ENCODE measurements at places on chromosomes 4 and X. TPM values are rescaled to one million over a fixed set of nuclear protein-coding genes. Genes with fewer than 3 reads are reported as not detected.

- H3K4me3 ChIP-seq, result peak overlapping the region; percentile 94
- peaks cover 19% of the 10 kb centered on the region for H3K4me1 ChIP-seq
- no peak for DNase-seq
- no peaks in the 10 kb centered on the region for H3K27me3 ChIP-seq
These were observed 538 bp downstream of the STBD1 start for GRCh38 chr4:76306882-76307659.

DNA sequence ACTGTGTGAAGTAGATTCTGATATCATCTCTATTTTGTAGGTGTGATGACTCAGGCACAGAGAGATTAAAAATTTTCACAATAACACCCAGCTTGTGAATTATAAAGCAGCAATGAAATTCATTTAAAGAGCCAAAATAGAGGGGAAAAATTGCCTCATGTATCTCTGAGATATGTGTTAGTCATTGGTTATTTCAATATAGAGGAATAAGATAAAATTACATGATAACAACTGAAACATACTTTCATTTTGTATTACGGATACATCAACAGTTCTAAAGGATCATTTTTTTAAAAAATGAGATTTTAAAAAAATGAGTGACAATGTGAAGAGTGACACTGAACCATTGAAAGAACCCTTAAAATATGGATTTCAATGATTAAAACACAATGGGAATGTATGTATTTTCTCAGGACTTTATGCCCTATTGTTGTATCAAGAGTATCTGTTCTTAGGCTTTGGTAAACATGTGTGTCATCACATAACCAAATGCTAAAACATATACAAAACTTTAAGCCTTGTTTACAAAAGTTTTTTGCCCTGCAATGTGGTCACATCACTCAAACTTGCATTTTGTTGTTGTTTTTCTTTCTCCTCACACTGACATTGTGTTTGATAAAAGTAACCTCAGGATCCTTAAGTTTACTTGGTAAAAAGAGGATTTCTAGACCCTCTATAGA, 221.3 kb downstream of the ANTXR2 start:
- H3K27ac ChIP-seq, result peak overlapping the region; percentile 31
- H3K27me3 ChIP-seq, result no peaks in the 10 kb centered on the region
- no peaks in the 10 kb centered on the region for H3K36me3 ChIP-seq
- H3K4me3 ChIP-seq, result no peak overlapping the region
- no peak for DNase-seq
- H3K4me1 ChIP-seq, result peaks cover 13% of the 10 kb centered on the region

DNA sequence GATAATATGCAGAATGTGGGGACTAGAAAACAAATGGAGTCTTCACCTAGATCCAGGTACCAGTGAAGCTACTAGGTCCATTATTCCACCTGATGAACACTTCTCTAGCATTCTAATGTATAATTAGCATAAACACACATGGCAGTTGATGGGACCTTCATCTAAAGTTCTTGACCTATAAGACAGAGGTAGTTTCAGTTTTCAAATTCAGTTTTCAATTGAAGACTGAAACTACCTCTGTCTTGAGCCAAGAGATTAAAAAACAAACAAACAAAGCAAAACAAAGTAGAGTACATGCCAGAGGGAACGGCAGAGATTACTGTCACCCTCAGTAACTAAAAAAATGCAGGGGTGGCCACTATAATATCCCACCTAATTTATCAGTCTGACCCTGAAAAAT, 199.9 kb upstream of the NEIL3 start:
- no peaks in the 10 kb centered on the region for H3K27me3 ChIP-seq
- H3K36me3 ChIP-seq, result no peaks in the 10 kb centered on the region
- no peaks in the 10 kb centered on the region for H3K4me1 ChIP-seq
- H3K4me3 ChIP-seq, result no peak overlapping the region
- no peak for DNase-seq

- H3K4me1 ChIP-seq, result no peaks in the 10 kb centered on the region
- no peak overlapping the region for H3K4me3 ChIP-seq
- DNase-seq, result no peak
- no peaks in the 10 kb centered on the region for H3K36me3 ChIP-seq
These were observed 101.9 kb downstream of the MAOA start for GRCh38 chrX:43758044-43758443.

DNA sequence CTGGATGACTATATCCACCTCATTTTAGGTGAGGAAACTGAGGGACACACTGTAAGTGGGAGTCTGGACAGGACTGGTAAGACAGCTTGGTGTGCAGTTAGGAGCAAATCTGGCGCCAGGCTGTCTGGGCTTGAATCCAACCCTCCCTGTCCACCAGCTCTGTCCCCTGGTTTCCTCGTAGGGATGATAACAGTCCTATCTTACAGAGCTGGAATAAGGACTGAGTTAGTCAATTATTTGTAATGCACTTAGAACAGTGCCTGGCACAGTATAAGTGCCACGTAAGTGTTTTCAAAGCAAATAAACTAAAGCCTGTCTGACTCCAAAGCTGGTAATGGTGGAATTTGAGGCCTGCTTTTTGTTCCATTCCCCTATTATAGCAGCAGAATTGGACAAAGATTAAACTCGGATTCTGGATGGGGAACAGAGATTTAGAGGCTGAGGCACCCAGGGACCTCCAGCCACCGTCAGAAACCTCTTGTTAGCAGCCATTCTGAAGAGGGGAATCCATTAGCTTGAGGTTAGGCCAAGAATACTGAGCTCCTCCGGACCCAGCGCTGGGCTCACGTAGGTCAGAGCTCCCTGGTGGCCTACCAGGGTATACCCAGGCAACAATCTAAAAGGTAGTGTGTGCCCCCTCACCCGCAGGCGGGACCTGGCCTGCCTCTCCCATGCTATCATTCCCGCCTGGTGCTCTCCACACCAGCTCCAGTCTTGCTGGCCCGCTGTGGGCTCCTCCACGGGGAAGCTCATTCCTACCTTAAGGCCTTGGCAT, 102.1 kb downstream of the UCHL1 start:
- no peaks in the 10 kb centered on the region for H3K27me3 ChIP-seq
- no peak for DNase-seq
- peaks cover 36% of the 10 kb centered on the region for H3K4me1 ChIP-seq
- no peaks in the 10 kb centered on the region for H3K36me3 ChIP-seq
- H3K4me3 ChIP-seq, result no peak overlapping the region
- no peak overlapping the region for H3K27ac ChIP-seq

JAKMIP1 gene
- not detected for total RNA-seq

UBL4A gene
- total RNA-seq, result 48.5 TPM
